ENCODE measurements at places on chromosomes 6 and 20. TPM values are rescaled to one million over a fixed set of nuclear protein-coding genes. Genes with fewer than 3 reads are reported as not detected.

SDCBP2 gene
- 5.5 TPM for polyA plus RNA-seq

SLC26A8 gene
- polyA plus RNA-seq: 2.9 TPM

CSTF1 gene
- polyA plus RNA-seq: 19.8 TPM

CDH26 gene
- polyA plus RNA-seq: 15.3 TPM

POPDC3 gene
- polyA plus RNA-seq: 13.5 TPM

HTR1E gene
- polyA plus RNA-seq: 0.58 TPM

PDE10A gene
- 20.0 TPM for polyA plus RNA-seq

C6orf141 gene
- not detected for polyA plus RNA-seq

OR2B6 gene
- not detected for polyA plus RNA-seq

ZCCHC3 gene
- 1.8 TPM for polyA plus RNA-seq

MDN1 gene
- polyA plus RNA-seq: 24.3 TPM

POU3F2 gene
- 2.4 TPM for polyA plus RNA-seq

RAB44 gene
- polyA plus RNA-seq: not detected

FAM217A gene
- not detected for polyA plus RNA-seq

NKX2-4 gene
- not detected for polyA plus RNA-seq

ZKSCAN3 gene
- not detected for polyA plus RNA-seq

TRIM31 gene
- polyA plus RNA-seq: not detected

LTB gene
- polyA plus RNA-seq: not detected

TREML1 gene
- polyA plus RNA-seq: not detected

BPIFB3 gene
- not detected for polyA plus RNA-seq

CPXM1 gene
- polyA plus RNA-seq: not detected

SAMD5 gene
- polyA plus RNA-seq: 0.62 TPM

NR2E1 gene
- not detected for polyA plus RNA-seq

RAET1L gene
- not detected for polyA plus RNA-seq

UBR2 gene
- polyA plus RNA-seq: 8.8 TPM

ATG5 gene
- polyA plus RNA-seq: 32.7 TPM

PRIM2 gene
- 6.8 TPM for polyA plus RNA-seq

PGBD1 gene
- polyA plus RNA-seq: 7.1 TPM

EDN1 gene
- 1.9 TPM for polyA plus RNA-seq

PSORS1C2 gene
- not detected for polyA plus RNA-seq

FOXQ1 gene
- polyA plus RNA-seq: 1.8 TPM

OPRL1 gene
- not detected for polyA plus RNA-seq

NRSN1 gene
- 130 TPM for polyA plus RNA-seq

TMEM200A gene
- polyA plus RNA-seq: not detected

RTEL1 gene
- polyA plus RNA-seq: not detected

PRRT1 gene
- 88.8 TPM for polyA plus RNA-seq

CHRNA4 gene
- polyA plus RNA-seq: 2.5 TPM

CFAP61 gene
- 12.1 TPM for polyA plus RNA-seq

COMMD7 gene
- polyA plus RNA-seq: 31.0 TPM

ULBP2 gene
- 9.5 TPM for polyA plus RNA-seq
